ENCODE measurements at places on chromosomes 3 and 15.

DNA sequence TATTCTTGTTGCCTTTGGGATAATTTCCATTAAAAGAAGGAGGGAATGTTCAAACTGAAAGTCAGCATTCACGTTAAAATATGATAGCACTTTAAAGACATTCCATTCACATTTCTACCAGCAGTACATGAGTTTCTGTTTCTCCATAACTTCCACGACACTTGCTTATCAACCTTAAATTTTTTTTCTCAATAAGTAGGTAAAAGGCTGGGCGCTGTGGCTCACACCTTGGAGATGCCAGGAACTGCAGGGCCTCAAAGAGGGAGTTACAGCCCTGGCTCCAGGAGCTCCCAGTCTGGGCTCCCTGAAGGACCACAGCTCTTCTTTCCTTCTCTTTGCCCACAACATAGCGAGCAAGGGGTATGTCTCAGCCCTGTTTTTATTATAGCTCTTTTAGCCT is 42.9 kb upstream of the PRR23C start:
- DNase-seq, result no peak

- DNase-seq, result no peak
Measured at GRCh38 chr3:61680617-61681016, 119.2 kb downstream of the PTPRG start.

GRCh38 chr3:139909811-139910210 is 25.2 kb upstream of the CLSTN2 start:
- no peak for DNase-seq

GRCh38 chr3:153572654-153573053 is 410.6 kb downstream of the RAP2B start:
- DNase-seq, result no peak

DNA sequence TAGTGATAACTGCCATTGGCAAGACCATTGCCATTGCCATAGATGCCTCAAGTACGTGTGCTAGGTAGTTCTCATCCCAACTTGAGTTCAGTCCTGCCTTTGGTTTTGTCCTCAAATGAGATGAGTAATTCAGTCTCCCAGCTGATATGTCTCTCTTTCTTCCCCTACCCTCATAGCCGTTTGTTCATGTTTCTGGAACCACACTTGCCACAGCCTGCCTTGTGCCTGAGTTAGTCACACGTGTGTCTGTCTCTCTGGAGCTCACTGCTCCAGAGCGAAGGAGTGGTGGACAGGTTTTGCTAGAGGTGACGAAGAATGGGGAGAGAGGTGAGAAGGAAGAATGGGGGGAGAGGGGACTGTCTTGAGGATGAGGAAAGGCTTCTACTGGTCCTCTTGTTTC is 88.0 kb upstream of the IGF1R start:
- DNase-seq, result no peak

DNA sequence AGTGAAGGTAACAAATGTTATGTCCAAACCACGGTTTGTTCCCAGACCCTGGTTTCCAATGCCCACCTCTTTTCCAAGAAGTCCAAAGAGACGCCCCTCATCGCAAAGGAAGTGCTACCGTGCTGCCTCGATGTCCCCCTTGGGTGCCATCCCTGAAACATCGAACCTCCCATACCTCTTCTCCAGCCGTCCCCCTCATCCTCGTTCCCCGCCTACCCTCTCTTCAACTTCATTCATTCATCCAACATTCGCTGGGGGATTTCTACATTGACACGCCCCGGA is 467 bp downstream of the TIPIN start:
- no peak for DNase-seq

DNA sequence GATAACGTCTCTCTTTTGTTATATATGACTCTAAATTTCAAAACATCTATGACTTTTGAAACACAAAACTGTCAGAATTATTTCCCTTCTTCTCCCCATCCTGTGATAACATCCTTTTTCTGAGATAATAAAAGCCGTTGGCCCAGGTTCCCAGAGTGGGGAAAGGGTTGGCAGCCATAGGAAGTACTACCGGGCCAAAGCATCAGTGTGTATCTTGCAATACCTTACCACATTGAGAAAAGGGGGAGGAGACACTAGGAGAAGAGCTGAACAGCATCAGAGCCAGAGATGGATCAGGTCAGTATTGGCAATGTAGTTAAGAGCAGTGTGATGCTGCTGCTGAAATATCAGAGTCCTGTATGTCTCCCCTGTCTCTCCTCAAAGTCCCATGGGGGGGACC is 210.0 kb upstream of the PROK2 start:
- DNase-seq, result no peak

- DNase-seq, result no peak
Measured at GRCh38 chr15:42820811-42821210, 83.9 kb upstream of the CDAN1 start.

DNA sequence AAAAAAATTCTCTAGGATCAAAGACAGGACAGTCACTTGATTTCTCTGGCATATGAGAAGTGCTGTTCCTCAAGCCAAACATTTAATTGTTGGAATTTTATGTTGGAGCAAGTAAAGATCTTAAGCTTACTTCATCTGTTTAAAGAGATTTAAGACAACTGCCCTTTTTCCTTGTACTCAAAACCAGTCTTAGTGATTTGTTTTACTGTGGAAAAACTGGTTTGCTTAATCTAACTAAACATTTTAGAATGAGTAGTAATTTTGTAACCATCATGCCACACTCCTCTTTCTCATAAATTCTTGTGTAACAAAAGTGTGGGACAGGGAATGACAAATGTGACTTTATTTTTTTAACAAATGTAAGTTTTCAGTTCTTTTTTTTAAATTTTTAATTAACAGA is 18.4 kb downstream of the PRKCI start:
- no peak for DNase-seq

- no peak for DNase-seq
Measured at GRCh38 chr15:37134699-37135131, 34.4 kb upstream of the MEIS2 start.

DNA sequence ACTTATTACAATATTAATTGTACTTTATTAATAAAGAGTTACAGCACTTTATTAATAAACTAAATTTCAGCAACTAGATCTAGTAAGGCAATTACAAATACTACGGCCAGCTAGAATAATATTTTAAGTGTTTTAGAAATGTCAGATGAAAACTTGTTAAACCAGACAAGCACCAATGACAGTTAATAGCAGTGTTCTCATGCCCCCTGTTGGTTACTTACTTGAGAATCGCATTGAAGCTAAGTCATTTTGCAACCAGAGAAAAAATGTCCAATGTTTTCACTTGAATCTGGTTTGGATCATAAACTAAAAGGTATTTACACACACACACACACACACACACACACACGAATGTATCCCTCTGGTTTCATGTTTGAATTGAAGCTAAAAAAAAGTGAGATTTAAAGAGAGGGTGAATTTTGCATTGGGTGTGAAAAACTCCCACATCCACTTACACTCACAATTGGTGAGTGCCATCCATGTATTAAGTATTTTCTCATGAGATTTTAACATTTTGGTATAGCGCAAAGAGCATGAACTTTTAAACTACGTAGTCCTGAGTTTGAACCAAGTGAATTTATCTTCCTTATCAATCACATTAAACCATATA is 347.7 kb downstream of the ZBBX start:
- DNase-seq, result no peak

DNA sequence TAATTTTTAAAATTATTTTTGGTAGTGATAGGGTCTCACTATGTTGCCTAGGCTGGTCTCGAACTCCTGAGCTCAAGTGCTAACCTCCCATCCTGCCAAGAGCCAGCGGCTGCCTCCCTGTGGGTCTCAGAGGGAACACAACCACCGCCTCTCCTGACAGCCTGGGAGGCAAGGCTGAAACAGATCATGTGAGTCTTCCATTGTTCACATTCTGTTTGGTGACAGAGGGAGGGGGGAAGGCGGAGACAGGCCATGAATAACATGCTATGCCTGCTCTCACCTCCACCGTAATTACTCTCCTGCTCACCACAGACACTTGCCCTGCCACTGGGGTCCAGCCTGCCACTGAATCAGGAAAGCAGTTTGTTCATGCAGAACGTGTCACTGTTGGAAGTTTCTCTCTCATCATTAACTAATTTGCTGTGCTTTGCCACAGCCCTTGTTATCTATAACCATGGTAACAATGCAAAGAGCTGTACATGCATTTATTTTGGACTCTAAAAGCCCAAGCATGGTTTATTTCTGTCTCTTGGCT is 78.4 kb upstream of the RASGRF1 start:
- DNase-seq, result no peak

- no peak for DNase-seq
Measured at GRCh38 chr3:125651244-125651643, 55.9 kb upstream of the OSBPL11 start.

DNA sequence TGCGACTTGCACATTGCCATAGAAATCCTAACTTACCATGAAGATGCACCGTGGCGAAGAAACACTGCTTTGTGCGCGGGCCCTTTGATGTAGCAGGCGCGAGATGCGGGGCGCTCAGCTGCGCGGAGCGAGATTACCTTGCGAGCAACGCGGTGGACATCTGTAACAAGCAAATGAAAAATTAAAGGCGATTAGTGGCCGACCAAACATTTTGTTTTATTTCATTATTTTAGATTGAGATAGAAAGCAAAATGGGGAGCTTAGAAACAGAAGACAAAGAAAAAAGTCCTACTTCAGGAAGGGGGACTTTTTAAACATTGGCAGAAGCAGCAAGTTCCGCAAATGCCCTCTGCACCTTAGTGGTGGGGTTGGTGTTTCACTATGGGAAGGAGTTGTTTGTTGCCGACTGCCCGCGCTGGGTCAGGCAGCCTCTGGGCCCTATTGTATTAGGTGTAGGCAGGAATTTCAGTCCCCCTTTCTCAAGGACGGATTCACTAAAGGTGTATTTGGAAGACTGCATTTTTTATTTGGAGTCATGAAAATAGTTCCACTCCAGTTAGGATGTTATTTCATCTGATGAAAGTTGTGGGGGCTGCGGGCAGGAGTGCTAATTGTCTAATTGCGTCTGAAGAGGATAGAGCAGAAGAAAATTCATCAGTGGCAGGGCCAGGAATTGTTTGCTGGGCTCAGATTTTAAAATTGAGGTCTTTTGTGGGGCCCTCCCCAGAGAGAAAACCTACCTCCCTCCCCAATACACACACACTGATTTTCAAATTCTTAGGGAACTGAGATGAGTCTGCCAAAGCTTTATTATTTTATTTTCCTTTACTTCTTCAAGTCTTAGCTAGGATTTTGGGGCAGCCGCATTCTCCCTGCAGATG is 17.4 kb downstream of the ZIC4 start:
- DNase-seq, result no peak

GRCh38 chr3:110413807-110414748 is 657.5 kb upstream of the NECTIN3 start:
- no peak for DNase-seq

DNA sequence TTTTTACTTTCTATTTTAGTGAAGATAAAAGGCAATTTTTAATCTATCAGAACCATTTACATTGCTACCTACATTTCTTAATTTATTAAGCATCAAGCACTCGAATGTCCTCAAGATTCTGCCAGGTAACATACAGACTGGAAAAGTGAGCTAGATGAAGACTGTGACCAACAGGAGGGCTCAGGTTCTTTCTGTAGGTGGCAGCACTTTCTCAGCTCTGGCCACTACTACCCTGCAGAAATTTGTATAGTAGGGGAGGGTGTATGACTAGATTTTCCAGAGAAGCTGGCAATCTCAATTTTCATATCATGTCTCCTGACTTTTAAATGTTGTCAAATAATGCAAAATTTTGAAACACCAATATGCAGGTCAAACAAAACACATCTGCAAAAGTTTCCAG is 165.0 kb upstream of the SUCLG2 start:
- DNase-seq, result no peak
